ENCODE measurements at places on chromosomes 5 and 9. TPM values are rescaled to one million over a fixed set of nuclear protein-coding genes. Genes with fewer than 3 reads are reported as not detected.

Gene SCGB3A1
- not detected for total RNA-seq

Gene RNF208
- 0.10 TPM for total RNA-seq

Gene IL7R
- total RNA-seq, result 12.2 TPM

Gene SPOCK1
- total RNA-seq, result 38.5 TPM

Gene APC
- total RNA-seq, result 21.4 TPM

Gene CTNND2
- total RNA-seq, result 0.18 TPM

Gene RIOK2
- total RNA-seq, result 36.2 TPM

Gene GOLPH3
- 44.5 TPM for total RNA-seq

Gene PCDH12
- total RNA-seq, result 0.14 TPM

Measured in HT1080 (cell line).